ENCODE measurements at places on chromosomes 5 and 9. TPM values are rescaled to one million over a fixed set of nuclear protein-coding genes. Genes with fewer than 3 reads are reported as not detected.

SPEF2 gene
- polyA plus RNA-seq: 48.6 TPM

SH3RF2 gene
- 4.7 TPM for polyA plus RNA-seq

SHOC1 gene
- polyA plus RNA-seq: 1.5 TPM

PDE6A gene
- polyA plus RNA-seq: 0.09 TPM

CCNO gene
- polyA plus RNA-seq: 6.5 TPM

RPL7A gene
- polyA plus RNA-seq: 2,677 TPM

CNTFR gene
- 42.5 TPM for polyA plus RNA-seq
